Aortic smooth muscle cell (primary cell): ENCODE measurements at places on chromosomes 3 and 15. TPM values are rescaled to one million over a fixed set of nuclear protein-coding genes. Genes with fewer than 3 reads are reported as not detected.

Gene TMEM45A
- total RNA-seq: 27.1 and 33.6 TPM in 2 replicates

Gene CCDC54
- total RNA-seq: not detected in 2 replicates

Gene ATP13A5
- not detected in 2 replicates for total RNA-seq

Gene IL20RB
- total RNA-seq: 0.31 and 0.53 TPM in 2 replicates

Gene FSTL1
- 849 and 1,254 TPM in 2 replicates for total RNA-seq

Gene TNFAIP8L3
- total RNA-seq: 4.1 and 7.5 TPM in 2 replicates

Gene ZNF662
- total RNA-seq: 1.7 and 2.1 TPM in 2 replicates

Gene EIF1B
- total RNA-seq: 10.8 and 16.7 TPM in 2 replicates
